NCI-H187 (cell line): ENCODE measurements at places on chromosomes 1 and 21.

- no peak for DNase-seq
These were observed 84.2 kb downstream of the NDUFS5 start for GRCh38 chr1:39110325-39110851.

GRCh38 chr1:39269349-39269748, 64.9 kb downstream of the MACF1 start:
- no peak for DNase-seq

- no peak for DNase-seq
These were observed 57.9 kb upstream of the ADARB1 start for GRCh38 chr21:45016406-45017038.

GRCh38 chr1:29343908-29344307, 107.6 kb downstream of the PTPRU start:
- no peak for DNase-seq

DNA sequence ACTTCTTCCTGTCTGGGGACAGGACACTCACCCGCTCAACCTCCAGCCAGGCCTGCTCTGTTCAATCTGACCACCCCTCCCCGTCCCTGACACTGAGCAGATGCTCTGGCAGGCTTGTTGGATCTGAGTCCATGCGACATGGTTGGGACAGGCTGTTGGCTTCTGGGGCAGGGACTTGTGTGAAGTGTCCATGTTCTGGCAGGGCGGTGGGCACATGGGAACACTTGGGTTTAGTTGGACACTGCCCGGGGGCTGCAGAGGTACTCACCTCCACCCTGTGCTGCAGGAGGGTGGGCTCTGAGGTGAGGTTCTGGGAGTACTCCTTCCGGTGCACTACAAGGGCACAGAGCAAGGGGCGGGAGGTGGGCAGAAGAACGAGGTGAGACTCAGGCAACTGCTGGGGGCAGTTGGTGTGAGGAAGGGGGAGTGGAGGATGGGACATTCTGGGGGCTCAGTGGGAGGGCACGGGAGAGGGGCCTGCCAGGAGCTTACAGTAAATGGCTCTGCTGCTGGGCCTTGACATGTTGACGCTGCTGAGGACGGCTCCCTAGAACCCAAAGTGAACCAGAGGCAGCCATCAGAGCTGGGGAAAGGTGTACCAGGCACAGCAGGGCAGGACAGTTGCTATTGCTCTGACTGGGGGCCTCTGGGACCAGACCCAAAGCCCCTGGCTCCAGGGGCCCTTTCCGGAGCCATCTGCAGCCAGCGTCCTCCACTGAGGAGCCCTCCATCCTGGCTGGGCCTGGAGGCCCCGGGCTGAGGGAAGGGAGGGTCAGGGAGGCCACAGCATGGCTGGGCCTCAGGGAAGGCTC, 2.3 kb downstream of the EPS8L3 start:
- DNase-seq, result no peak

GRCh38 chr1:160993544-160994193, 27.3 kb downstream of the F11R start:
- DNase-seq, result peak; percentile 24

DNA sequence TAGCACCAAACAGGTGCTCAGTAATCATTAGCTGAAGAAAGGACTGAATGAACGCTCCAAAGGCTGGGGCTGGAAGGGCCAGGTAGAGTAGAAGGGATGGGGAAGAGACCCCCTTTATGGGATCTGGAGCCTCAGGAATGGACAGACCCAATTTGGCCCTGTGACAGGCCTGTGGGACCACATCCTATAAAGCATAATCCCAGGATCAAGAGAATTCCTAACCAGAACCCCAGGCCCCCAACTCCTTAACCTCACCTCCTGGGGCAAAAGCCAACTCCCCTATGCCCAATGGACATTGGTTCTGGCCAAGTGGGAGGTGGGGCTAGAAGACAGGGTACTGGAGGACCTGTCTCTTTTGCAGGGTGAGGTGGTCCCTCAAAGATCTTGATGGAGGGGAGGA, 9.2 kb downstream of the HPCAL4 start:
- DNase-seq, result no peak

GRCh38 chr1:111054656-111055055, 85.2 kb downstream of the DRAM2 start:
- no peak for DNase-seq

- DNase-seq, result no peak
These were observed 14.0 kb downstream of the COL16A1 start for GRCh38 chr1:31689854-31690253.

GRCh38 chr21:31530897-31531705, 128.4 kb upstream of the SOD1 start:
- DNase-seq, result peak; percentile 70

- no peak for DNase-seq
These were observed 7.3 kb downstream of the HENMT1 start for GRCh38 chr1:108653431-108654105.

- DNase-seq, result no peak
These were observed 9.7 kb downstream of the SMYD3 start for GRCh38 chr1:246497331-246497915.

- no peak for DNase-seq
These were observed 13.7 kb upstream of the TRIM62 start for GRCh38 chr1:33195556-33195955.

- no peak for DNase-seq
These were observed 1093.9 kb downstream of the ADGRL2 start for GRCh38 chr1:82894635-82895034.
